ENCODE measurements at places on chromosomes 2 and 18.

DNA sequence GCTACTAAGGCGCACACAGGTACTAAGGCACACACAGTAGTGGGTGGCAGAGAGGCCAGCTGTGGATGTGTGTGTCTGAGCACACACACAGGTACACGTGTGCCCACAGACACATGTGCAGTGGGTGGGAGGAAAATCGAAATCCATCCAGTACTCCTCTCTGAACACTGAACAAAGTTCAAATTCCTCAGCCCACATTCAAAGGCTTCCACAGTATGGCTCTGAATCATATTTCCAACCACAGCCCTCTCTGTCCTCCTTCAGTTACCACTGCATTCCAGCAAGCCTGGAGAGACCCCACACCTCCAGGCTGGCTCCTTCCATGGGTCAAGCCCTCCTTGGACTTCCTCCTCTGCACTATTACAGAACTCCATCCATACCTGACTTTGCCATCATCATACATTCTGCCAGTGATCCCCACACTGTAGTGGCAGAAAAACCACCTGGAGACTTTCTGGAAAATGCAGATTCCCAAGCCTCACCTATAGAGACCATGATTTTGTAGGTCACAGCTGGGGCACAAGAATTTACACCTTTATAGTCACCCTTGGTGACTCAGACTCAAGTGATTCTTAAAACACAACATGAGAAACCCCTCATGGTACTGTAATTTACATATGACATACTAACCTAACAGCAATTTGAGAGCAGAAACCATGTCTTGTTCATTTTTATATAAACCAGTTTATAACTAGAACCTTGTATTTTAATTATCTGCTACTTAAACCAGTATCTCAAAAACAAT is 31.4 kb downstream of the EPG5 start:
- no peak for DNase-seq

DNA sequence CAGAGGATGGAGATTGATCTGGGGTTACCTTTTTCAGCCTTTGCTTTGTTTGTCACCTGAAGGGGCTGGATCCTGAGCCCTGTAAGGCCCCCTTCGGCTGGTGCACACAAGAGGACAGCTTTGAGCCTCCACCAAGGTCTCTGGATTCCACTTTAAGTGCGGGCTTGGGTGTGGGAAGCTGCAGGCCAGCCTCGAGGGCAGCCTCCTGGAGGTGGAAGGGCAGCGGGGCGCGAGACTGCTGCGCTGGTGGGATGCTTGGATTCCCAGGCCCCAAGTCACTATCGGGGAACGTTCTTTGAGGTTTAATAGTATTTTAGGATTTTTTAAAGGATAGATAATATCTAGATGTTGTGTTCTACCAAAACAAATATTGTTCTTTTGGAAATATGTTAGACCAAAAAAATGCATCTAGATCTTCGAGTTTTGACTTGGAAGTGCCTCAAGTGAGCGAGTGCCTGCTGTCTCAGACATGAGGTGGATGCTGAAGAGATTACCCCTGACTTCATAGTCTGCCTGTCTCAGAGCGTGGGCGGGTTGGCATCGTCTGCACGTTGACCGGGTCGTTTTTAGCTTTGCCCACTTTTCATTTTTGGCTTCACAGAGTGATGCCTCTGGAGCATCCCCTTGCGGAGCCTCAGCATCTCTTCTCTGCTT is 113.8 kb downstream of the AGAP1 start:
- DNase-seq, result no peak

DNA sequence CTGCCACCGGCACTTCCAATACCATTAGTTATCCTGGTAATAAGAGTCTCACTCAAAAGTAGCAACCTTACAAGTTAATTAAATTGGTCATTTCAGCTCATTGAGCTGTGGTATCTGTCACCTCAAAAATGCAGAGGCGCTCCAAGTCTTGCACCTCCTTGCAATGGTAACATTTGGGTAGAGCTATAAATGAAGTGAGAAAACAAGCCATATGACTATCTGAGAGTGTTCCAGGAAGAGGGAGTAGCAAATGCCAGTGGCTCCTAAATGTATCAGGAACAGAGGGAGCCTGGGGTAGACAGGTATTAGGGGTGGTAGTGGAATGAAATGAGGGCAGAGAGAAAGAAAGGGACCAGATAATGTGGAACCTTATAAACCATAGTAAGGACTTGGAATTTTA is 6.0 kb upstream of the ZSCAN30 start:
- DNase-seq, result no peak

DNA sequence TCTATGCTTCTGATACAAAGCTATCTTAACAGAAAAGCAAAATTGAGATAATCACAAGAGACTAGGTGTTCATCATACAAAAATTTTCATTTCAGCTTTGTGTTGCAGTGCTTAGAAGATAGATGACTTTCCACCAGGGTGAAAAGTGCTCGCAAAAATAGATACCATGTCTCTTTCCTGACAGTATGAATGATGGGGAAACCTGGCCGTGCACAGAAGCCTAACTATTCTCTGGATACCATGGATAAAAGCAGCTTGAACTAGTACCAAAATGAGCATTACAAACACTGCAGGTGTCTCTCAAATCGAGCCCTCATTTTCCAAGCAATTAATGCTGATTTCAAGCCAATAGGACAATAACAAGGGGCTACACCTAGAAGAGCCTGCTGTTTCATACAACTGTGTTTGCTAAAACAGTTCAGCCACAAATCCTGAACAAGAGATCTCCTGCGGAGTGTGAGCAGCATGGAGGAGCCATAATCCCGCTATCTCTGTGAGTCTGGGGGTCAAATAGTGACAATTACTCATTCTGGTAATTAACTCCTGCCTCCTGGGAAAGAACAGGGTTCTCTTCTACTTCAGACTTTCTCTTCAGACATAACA is 507.6 kb downstream of the PID1 start:
- DNase-seq, result no peak

- no peak for DNase-seq
Measured at GRCh38 chr18:13629841-13630715, 96.3 kb downstream of the FAM210A start.

GRCh38 chr18:31065036-31065773 is 22.7 kb upstream of the DSC3 start:
- DNase-seq, result no peak

GRCh38 chr2:190319555-190320498 is at the start of gene HIBCH:
Gene HIBCH, minus strand, starts transcription at chr2:190319826. Its CDS starts 76 bp downstream, at chr2:190319750.
- DNase-seq, result peak; percentile 76

GRCh38 chr2:180716186-180717180 is 263.9 kb upstream of the UBE2E3 start:
- no peak for DNase-seq

DNA sequence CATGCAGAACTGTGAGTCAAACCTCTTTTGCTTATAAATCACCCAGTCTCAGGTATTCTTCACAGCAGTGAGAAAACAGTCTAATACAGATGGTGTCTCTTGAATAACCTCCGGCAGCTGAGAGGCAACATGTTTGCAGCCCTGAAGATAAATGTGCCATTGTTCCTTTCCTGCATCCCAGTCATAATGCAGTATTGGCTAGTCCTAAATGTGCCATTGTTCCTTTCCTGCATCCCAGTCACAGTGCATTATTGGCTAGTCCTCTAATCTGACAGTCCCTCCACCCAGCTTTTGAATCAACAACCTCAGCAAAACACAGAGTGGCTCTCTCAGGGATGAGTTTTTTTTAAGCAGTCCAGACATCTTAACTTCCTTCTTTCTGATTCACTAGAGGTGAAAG is 550.7 kb downstream of the RIT2 start:
- DNase-seq, result no peak

GRCh38 chr2:240089306-240089705 is 36.0 kb upstream of the OR6B3 start:
- no peak for DNase-seq

DNA sequence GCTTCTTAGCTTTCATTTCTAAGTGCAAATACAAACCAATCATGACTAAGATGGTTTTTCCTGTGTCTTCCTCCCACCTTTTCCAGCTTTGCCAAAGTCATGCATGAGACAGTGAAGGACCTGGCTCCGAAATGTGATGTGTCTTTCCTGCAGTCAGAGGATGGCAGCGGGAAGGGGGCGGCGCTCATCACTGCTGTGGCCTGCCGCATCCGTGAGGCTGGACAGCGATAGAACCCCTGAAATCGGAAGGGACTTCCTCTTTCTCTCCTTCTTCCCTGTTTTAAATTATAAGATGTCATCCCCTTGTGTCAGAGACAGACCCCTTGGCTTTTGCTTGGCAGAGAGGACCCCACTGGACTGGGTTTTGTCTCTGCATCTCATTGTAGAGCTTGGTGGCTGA is 56.8 kb downstream of the HK2 start:
- no peak for DNase-seq

GRCh38 chr2:204333861-204334260 is 211.4 kb upstream of the PARD3B start:
- no peak for DNase-seq

DNA sequence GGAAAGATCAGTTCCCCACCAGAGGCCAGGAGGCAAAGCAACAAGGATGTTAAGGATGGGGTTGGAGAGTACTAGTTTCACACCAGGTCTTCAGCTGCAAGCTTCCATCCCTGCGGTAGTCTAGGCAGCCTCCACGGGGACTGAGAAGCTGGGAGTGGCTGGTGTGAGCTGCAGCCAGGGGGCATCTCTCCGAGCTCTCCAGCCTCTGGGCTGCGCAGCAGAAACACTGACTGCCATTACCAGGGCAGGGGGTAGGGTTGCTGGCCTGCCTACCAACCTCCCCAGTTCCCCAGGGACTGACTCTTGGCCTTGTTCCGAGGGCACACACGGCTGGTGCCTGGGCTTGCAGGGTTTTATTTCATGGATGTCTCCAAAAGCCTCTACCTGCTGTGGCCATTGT is 15.9 kb downstream of the GATA6 start:
- no peak for DNase-seq

DNA sequence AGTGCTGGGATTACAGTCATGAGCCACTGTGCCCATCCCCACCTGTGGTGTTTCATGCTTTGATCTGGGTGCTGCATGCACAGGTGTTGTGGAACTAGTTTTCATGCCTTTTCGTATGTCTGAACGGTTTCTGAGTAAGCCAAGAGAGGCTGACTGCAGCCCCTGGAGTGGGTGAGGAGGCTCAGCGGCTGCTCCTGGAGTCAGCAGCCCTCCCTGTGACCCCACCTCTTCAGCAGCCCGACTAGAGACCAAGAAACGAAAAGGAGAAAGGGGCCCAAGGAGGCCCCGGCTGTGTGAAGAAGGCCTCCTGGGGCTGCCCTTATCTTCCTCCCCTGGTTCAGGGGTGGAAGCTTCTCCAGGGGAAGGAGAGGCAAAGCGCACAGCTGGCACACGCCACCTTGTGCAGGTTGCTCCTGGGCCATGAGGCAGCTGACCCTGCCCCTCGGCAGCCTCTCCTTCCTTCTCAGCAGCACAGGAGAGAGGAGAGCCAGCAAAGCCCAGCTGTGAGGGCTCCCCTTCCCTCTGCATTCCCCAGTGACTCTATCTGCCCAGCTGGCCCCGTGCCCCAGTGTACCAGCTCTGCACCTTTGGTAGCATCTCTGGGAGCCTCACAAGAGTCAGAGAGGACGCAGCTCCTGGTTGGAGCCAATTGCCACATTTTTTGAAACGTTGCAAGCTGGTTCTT is 182.5 kb upstream of the HS6ST1 start:
- DNase-seq, result no peak

GRCh38 chr2:51006641-51007040 is 25.3 kb downstream of the NRXN1 start:
- no peak for DNase-seq

DNA sequence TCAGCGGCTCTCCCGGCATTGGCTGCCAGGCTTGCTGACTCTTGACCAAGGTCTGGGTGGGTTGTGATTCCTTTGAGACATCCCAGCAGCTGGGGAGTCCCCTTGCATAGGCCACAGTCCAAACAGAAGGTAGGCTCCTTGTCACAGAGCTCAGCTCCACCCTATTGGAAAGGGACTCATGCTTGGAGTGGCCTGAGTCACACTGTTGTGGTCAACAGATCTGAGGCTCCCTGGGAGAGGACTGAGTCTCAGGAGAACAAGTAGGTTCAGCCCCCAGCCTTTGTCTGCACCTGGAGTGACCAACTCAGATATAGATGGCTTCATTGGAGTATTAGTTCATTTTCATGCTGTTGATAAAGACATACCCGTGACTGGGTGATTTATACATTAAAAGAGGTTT is 32.1 kb upstream of the SH3BP4 start:
- no peak for DNase-seq

DNA sequence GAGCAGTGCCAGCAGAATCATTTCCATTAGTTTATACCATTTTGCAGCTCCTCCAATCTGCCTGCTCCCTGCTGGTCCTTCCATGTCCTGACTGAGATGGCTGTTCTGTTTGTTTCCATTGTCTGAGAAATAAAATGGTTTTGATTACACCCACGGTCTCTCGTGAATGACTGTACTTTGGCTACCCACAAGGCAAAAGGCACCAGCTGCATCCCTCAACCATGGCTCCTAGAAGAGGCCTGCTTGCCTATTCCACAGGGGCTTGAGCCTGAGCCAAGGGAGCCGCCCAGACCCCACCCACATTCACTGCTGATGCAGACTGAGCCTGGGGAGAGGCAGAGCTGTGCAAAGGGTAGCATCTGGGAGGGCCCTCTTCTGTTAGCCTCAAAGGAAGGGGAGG is 31.2 kb downstream of the MARCHF4 start:
- no peak for DNase-seq

- DNase-seq, result no peak
Measured at GRCh38 chr18:71287268-71287667, 998.4 kb downstream of the SOCS6 start.

DNA sequence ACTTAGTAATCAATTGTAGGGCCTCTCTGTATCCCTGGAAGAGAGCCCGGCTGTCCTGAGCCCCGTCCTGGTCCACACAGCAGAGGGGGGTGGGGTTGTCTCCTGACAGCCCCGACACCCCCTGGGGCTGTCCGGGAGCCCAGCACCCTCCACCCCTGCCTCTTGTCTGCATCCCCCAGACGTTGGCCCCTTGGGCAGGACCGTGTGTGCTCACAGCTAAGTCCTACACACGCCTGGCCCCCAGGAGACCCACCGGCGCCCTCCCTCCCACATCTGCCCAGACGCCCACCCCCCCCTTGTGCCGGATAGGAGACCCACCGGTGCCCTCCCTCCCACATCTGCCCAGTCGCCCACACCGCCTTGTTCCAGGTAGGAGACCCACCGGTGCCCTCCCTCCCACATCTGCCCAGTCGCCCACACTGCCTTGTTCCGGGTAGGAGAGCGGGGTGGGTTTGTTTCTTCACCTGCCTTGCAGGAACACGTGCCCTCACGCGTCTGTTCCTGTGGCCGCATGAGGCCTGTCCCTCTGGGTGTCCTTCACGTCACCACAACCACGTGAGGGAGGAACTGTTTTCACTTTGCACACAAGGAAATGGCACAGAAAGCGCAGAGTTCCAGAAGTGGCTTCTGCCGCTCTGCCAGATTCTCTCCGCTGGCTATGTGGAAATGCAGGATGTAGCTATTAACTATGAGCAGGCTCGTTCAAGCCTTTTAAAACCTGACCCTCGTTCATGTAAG is 61.1 kb upstream of the NFATC1 start:
- DNase-seq, result no peak

GRCh38 chr2:196589419-196589818 is 50.1 kb upstream of the CCDC150 start:
- no peak for DNase-seq

GRCh38 chr2:102520801-102521200 is 47.8 kb downstream of the SLC9A4 start:
- no peak for DNase-seq

GRCh38 chr2:108625186-108625827 is 91.0 kb downstream of the LIMS1 start:
- no peak for DNase-seq

GRCh38 chr2:58634653-58635370 is 393.7 kb upstream of the FANCL start:
- DNase-seq, result no peak

GRCh38 chr18:57789759-57790158 is 13.4 kb downstream of the ATP8B1 start:
- no peak for DNase-seq

Data from stimulated activated CD4-positive, alpha-beta T cell treated with anti-CD3 and anti-CD28 coated beads, Interleukin-1b, Interleukin-23, amount 100 ng/mL, for 1 hour (primary cell).